Femur (tissue), 1 donor: ENCODE measurements at places on chromosomes 6 and 20.

DNA sequence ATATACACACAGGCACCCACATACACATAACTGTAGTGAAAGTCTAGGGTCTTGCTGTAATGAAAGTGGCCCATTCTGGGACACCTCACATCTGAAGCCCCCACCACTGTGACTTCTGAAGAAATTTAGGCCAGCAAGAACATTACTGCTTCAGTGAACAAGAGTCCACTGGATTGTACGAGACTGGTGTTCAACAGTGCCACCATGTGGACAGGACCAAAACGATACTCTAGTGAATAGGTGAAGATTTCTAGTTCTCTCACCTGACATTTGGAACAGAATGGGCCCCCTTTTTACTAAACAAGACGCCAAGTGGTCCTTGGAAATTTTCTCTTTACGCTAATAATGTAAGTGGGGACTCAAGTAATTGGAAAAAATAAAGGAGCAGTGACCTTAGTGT lies 156.9 kb downstream of the MAFB start:
- DNase-seq = no peak

GRCh38 chr6:139612135-139612465 lies 237.7 kb upstream of the CITED2 start:
- no peak for DNase-seq

DNA sequence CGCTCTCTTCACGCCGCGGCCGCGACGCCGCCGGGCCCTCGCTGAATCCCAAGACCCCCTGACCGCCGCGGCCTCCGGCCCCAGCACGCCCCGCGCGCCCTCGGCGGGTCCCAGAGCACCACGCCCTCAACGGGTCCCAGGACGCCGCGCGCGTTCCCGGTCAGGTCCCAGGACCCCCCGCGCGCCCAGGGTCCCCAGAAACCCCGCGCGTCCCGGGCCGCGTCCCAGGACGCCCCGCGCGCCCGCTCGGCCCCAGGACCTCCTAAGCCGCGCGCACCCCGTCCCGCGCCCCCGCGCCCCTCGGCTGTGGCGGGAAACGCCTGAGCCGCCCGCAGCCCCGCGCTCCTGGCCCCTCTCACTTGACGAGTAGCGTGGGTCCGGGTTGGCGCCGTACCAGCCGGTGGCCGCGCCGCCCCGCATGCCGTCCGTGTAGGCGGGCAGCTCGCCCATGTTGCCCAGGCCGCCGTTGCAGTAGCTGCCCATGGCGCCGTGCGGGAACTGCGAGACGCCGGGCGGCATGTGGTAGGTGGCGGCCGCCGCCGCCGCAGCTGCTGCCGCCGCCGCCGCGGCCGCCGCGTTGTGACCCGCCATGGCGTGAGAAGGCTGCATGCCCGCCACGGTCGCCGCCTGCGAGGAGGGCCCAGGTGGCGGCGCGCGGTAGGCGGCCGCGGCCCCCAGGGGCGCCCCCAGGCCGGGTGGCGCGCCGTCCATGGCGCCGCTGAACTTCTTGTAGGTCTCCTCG lies 556 bp downstream of the NKX2-4 start:
- no peak for DNase-seq

DNA sequence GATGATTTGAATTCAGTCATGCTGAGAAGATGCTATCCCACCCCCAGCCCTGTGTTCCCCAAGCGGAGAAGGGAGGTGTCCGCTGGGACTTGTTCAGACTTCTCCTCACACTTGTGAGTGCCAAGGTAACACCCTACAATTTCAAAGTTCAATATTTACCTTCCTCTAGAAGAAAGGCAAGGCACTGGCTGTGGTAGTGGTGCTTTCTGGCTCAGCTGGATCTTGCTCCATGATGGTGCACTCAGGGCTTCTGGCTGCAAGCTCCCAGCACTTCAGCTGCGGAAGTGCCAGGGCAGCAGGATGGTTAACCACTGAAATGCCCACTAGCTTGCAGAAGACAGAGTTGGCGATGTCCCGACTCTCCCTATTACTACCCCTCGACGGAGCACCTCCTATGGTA lies 135.4 kb downstream of the MTFR2 start:
- no peak for DNase-seq

DNA sequence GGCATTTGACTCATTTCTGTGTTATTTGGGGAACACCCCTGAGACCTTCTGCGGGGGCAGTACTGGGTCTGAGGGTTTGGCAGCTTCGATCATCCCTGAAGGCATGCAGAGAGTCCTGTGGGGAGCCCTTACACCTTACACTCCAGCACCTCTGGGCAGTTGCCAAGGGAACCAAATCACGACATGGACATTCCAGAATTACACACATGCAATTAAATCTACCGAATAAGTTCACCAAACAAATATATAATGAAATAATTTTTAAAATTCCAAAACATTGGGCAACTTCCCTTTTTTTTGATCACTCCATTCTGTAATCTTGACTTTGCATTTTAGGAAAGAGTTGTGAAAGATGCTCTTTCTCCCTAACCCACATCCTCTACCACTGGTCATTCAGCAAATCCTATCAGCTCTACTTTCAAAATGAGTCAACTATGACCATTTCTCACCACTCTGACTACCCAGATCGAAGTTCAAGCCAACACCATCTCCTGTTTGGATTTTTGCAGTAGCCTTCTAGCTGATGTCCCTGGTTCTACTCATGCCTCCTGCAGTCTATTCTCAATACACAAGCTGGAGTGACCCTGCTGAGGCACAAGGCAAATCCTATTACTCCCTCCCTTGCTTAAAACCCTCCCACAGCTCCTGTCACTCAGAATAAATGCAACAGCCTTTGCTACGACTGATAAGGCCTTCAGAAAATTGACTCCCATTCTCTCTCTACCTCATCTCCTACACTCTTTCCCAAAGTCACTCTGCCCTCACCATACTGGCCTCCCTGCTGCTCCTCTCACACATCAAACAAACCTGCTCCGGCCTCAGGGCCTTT lies 533.3 kb downstream of the HACE1 start:
- DNase-seq = no peak
